ENCODE measurements at places on chromosomes 12 and 14.

DNA sequence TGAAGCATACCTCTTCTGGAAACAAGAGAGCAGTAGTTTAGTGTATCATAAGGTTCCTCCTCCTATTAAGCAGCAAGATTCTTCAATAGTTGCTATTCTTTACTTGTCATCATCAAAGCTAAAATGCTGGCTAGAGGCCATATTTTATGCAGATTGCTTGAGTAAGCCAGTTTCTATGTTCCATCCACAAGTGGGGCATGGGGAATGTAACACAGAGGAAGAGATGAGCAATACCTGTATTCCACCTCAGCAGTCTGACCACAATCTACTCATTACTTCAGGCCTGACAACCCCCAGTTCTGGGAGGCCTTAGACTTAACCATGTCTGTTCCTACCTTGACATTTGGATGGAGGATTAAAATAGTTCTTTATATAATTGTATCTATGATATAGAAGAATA is 423.6 kb downstream of the BTG1 start:
- DNase-seq = peak; percentile 22

- DNase-seq = no peak
Observed at GRCh38 chr12:58268069-58268468, 326.7 kb downstream of the ATP23 start.

GRCh38 chr14:31024010-31024480 is 1.4 kb upstream of the AP4S1 start:
- no peak for DNase-seq

- DNase-seq = no peak
Observed at GRCh38 chr14:24870949-24871701, 178.8 kb downstream of the STXBP6 start.

DNA sequence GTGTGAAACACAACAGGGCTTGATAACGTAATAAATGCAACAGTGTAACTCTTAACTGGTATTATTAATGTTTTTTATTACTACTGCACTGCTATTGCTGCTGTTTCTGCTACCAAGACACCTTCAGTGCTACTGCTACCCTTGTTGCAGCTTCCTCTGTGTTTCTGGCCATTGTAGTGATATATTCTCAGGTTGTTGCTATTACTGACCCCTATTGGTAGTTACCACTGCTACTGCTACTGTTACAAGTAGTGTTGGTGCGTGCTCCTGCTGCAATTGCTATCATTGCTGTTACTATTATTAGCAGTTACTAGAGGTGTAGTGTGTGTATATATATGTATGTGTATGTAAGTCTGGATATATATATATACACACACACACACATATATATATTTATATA is 87.2 kb upstream of the PTPRB start:
- DNase-seq = no peak

- no peak for DNase-seq
Observed at GRCh38 chr14:91127924-91128323, 14.1 kb downstream of the DGLUCY start.

DNA sequence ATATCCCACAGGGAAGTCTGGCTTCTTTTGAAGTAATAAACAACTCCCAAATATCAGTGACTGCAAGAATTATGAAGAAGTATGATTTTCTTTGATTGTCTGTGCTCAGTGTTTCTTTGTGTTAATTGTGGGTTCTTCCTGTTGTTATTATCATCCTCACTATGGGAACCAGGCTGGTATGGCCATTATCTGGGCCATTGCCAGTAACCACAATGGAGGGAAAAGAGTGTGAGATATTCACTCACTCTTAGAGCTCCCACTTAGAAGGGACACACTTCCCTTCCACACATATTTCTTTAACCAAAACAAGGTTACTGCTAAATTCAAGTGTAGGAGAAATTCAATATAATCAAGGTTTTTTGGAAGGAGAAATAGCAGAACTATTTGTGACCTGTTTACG is 503.7 kb downstream of the SLC6A15 start:
- DNase-seq = no peak

DNA sequence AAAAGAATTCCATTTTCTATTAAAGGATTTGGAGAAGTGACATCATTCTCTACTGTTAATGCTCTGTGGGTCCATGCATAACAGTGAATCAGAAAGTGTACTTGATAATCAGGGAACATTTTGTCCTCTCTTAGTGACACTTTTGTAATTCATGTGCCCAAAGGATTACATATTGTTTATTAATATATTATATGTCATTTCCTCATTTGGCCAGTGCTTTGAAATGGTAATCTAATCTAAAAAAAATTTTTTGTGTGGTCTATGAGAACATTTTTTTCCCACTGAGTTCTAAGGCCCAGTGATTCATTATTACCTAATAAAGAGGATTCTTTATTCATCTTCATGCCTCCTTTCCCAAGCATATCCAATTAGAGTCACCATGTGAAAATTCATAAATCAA is 79.7 kb upstream of the MYF6 start:
- DNase-seq = no peak

Data from stimulated activated CD4-positive, alpha-beta T cell treated with anti-CD3 and anti-CD28 coated beads, Interleukin-2, amount 100 ng/mL, for 24 hours (primary cell).